ENCODE measurements at places on chromosomes 3 and 15. TPM values are rescaled to one million over a fixed set of nuclear protein-coding genes. Genes with fewer than 3 reads are reported as not detected.

DNA sequence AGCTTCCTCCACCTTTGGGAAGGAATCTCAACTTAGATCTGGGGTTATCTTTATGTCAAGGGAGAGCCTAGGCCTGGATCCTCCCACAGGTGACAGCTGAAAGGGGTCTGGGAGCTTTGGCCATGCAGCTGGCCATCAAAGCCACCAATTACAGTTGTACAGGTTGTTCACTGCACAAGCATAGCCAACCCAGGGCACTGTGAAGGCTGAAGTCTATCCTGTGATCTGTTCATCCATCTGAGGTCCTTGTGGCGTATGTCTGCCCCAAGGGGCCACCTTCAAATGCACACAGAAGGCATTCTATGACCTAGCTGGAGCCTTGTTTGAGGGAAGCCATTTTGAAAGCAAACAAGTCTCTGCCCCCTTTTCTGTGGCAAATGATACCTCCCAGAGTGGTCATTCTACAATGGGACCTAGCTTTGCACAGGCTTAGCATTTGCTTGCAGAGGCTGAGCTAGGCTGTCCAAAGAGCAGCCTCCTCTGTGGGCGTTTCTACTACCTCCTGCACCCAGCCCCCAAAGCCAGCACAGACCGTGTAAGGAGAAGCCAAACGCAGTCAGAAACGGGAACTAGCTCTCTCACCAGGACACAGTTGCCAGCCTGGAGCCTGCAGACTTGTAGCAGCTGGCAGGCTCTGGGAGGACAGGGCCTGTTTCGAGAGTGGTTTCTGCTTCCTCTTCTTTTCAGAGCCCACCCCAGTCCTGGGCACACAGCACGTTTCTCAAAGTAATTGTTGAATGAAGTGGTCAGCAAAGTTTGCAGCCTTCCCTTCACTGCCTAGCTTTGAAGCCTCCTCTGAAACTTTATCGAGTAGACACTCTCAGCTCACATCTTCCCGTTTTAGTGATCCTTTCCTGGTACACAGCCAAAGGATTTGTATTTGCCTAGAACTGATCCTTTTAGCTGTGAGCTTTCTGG is 157.3 kb upstream of the SMAD3 start:
- DNase-seq: peak; percentile 63

The CD200R1 gene
- total RNA-seq: 1.5 TPM

The SPINK8 gene
- total RNA-seq: not detected

DNA sequence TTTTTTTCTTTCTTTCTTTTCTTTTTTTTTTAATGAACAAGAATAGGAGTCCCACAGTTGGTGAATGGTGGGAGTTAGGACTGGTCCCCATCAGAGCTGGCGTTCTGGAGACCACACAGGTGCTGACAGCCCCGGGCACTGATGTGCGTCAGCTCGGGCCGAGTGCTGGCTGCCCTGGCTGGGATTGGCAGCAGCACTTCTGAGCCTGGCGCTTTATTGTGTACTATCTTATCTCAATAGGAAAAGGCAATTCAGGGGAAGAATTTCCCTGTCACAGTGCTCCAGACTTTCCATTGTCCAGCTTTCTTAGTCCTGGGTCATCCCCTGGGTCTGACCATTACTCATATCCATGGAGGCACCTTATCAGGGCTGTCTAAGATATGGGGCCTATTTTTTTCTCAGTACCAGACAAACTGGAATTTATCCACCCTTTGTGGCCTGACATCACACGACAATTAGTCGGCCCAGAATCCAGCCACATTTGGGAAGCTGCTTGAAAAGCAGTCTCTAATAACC is 54.1 kb downstream of the TMEM44 start:
- DNase-seq: no peak

DNA sequence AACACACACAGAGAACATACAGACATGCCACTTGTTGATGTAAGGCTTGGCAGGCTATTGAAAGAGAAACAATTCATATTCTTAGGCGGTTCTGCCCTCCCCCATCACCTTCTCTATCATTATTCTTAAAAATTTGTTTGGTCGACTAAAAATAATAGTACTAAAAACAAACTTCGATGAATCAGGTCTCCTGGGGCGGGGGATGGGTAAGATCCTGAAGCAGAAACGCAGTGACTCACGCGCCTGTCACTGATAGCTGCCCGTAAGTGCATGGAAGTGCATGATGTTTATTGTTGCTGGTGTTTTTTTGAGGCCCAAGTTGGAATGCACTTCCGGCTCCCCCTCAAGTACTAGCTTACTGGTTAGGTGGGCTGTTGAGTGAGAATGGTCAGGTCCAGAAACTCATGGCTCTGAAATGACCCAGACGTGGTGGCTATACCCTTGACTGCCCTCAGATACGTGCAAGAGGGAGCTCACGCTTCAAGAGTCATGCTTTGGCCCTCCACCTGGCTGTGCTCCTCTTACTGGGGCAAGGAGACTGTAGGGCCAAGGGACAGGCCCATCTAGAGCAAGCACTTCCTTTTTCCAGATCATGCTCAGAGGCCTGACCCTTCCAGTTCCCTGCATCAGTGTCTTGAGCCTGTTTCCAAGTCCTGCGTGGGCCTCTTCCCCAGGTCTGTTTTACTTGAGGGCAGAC is 10.9 kb downstream of the SMAD3 start:
- no peak for DNase-seq

- DNase-seq: no peak
Observed at GRCh38 chr15:49301562-49301961, 121.5 kb upstream of the FGF7 start.

DNA sequence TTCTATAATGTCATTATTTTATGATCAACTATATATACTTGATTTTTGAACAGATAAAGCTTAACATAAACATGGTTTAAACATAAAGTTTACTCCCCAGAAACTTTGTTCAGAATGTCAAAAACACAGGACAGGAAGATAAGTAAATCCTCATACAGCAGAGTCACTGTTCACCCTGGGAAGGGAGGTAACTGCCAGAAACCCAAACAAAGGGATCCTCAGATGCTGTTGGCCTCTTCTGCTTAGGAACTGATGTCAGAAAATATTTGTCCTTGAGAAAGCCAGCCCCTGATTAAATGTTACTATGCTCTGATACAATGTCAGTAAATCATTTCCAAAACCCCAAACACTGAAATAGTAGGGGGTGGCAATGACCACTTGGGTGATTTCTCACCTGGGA is 185.3 kb downstream of the TJP1 start:
- no peak for DNase-seq

The SLC2A2 gene
- total RNA-seq: not detected

DNA sequence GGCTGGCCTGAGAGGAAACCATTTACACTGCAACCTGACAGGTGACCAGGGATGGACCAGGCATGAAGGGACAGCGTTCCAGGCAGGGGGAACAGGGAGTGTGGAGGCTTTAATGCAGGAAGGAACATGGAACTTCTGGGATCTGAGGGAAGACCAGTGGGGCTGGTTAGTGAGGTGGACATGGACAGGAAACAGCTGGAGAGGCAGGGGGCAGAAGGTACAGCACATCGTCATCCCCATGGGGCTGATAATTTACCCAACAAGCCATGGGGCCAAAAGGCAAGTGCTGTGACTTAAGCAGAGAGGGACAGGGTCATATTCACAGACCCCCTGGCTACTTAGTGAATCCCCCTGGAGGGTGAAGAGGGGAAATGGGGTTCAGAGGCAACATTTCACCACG is 77.0 kb upstream of the LARS2 start:
- no peak for DNase-seq

DNA sequence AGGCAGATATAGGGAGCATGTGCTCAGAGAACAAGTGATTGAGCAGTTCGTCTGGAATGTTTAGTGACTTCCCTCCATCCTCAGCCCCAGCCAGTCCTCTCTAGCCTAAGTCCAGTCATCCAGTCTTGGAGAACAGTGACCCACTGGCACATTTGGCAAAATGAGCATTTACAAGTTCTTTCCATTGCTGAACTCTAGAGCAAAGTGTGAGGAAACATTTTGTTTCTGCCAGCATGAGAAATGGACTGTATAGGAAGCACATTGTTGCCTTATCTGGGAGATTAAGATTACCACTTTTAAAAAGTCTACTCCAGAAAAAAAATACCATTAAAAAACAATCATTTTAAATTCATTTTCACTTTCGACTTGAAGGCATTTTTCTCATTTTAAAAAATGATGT is 353.6 kb downstream of the SHQ1 start:
- DNase-seq: no peak

- no peak for DNase-seq
Observed at GRCh38 chr3:184676927-184677326, 34.9 kb downstream of the MAGEF1 start.

DNA sequence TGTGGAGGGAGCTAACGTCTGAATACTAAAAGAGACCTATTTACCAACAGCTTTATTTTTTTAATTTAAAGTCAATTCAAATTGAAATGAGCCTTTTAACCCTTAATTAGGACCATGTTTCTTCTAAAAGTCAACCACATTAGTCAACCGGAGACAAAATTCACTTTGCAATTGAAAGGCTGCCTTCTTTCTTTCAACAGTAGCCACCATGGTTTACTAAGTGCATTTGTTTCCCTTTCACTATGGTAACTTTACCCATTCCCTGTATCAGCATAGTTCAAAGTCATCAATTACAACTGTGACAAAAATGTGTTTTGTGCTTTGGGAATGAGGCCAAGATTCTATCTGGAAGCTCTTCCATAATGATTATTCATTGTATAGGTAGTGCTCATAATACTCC is 225.4 kb downstream of the EPHA3 start:
- no peak for DNase-seq

DNA sequence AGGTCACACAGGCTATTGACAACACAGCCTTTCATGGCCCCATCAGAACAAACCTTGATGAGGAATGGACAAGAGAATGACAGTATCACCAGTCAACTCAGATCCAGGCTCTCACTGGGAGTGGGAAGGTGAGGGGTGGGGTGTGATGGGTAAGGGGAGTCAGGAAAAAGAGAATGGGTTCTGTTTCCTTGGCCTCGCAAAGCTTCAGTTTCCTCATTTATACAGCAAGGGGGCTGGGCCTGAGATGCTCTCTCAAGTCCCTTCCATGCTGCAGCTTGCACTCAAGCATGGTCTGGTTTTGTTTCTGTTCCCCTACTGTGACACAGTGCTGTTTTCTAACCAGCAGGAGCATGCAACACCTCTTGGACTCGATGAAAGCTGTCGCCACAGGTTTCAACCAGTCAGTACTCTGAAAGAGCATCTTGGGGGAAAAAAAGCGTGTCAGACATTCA is 65.7 kb upstream of the IL12A start:
- no peak for DNase-seq

GRCh38 chr15:25182736-25183445 is 228.1 kb downstream of the SNRPN start:
- DNase-seq: peak; percentile 31

The CXCR6 gene
- total RNA-seq: not detected

The GPR62 gene
- 11.5 TPM for total RNA-seq

- DNase-seq: no peak
Observed at GRCh38 chr3:56339671-56340070, 128.6 kb downstream of the ERC2 start.

GRCh38 chr3:72657666-72658065 is 190.6 kb downstream of the SHQ1 start:
- DNase-seq: no peak

The ISLR2 gene
- total RNA-seq: 28.8 TPM

The ARHGAP11A gene
- 1.5 TPM for total RNA-seq

- no peak for DNase-seq
Observed at GRCh38 chr3:38476157-38476756, 19.9 kb upstream of the EXOG start.

- DNase-seq: peak; percentile 34
Observed at GRCh38 chr15:76576523-76577279, 240.1 kb downstream of the ISL2 start.

GRCh38 chr3:10305331-10305902 is 12.7 kb upstream of the GHRL start:
- no peak for DNase-seq

DNA sequence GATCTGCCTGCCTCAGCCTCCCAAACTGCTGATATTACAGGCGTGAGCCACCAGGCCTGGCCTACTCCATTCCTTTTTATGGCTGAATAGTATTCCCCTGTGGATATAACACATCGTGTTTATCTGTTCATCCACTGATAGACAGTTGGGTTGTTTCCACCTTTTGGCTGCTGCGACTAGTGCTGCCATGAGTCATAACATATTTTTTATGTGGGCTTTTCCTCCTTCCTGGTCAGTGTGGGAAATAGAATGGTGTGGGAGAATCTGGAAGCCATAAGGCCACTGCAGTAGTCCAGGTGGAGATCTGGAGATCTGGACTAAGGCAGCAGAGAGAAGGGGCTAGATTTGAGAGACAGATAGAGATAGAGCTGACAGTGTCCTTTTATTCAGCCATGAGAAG is 16.2 kb downstream of the LCMT2 start:
- DNase-seq: no peak

DNA sequence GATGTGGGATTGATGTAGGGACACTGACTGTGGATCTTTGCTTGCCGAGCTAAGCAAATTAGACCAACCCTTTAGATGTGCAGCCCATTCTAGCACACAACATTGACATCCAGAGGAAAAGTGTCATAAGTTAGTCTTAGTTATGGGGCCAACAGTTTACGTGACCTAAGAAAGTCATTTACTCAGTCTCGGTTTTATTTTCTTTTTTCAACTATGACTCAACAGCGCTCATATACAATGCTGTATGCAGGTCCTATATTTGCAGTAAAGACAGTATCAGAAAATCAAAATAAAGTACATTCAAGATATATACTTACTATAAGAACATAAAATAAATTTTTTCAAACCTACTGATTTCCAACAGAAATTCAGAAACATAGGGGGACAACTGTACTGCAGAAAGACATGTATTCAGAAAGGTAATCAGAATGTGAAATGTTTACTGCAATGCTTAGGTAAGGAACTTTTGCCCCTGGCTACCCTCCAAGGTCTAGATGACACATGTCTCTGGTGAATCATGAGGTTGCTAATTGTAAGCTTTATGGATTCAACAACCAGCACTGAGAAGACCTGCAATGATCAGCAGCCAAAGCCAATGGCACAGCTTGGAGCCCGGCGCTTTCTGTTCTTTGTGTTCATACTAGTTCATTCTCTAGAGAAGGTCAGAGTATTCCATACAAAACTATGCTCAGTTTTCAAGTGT is 317.5 kb upstream of the CNTN6 start:
- no peak for DNase-seq

DNA sequence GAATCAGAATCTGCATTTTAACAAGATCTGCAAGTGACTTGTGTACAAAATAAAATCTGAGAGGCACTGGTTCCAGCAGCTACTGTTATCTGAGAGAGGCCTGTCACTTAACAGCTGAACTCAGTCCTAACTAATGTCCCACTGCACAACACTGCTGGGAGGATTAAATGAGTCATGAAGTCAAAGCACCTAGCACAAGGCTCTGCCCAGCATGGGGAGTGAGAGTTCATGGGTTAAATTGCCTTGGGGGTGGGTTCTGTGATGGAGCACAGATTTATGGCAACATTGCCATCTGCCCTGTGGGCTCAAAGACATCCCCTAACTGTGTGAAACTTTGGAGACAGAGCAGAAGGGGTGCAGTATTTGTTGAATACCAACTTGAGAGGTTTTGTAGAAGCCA is 250.9 kb downstream of the PLCL2 start:
- DNase-seq: no peak

- DNase-seq: no peak
Observed at GRCh38 chr3:167837466-167837865, 101.9 kb downstream of the SERPINI1 start.
